Activated naive CD4-positive, alpha-beta T cell treated with anti-CD3 and anti-CD28 coated beads for 36 hours (primary cell): ENCODE measurements at places on chromosomes 7 and 10. TPM values are rescaled to one million over a fixed set of nuclear protein-coding genes. Genes with fewer than 3 reads are reported as not detected.

CLRN3 gene
- not detected for total RNA-seq

AQP1 gene
- total RNA-seq: 0.25 TPM

INHBA gene
- total RNA-seq: not detected

C10orf62 gene
- total RNA-seq: not detected

ATRNL1 gene
- not detected for total RNA-seq

MYL7 gene
- total RNA-seq: not detected

NCAPG2 gene
- 145 TPM for total RNA-seq

SLC26A4 gene
- total RNA-seq: 1.3 TPM

LRWD1 gene
- 9.4 TPM for total RNA-seq

GIMAP1 gene
- total RNA-seq: 5.1 TPM

CAMK2B gene
- 0.38 TPM for total RNA-seq

PON3 gene
- not detected for total RNA-seq

DLX6 gene
- total RNA-seq: not detected

PRKG1 gene
- total RNA-seq: not detected

BMPER gene
- not detected for total RNA-seq

GPR141 gene
- total RNA-seq: not detected

ARID5B gene
- total RNA-seq: 87.1 TPM

GDF2 gene
- not detected for total RNA-seq

CCSER2 gene
- total RNA-seq: 81.8 TPM

OPN4 gene
- total RNA-seq: not detected

NME8 gene
- total RNA-seq: not detected
